ENCODE measurements at places on chromosomes 5 and 9.

GRCh38 chr9:101307051-101307450 is 77.8 kb downstream of the BAAT start:
- no peak for DNase-seq

GRCh38 chr9:130662970-130663257 is 1.5 kb upstream of the PRDM12 start:
- no peak for DNase-seq

GRCh38 chr9:73138516-73138915 is 13.1 kb upstream of the ANXA1 start:
- DNase-seq = no peak

GRCh38 chr9:72453797-72454196 is 67.6 kb upstream of the TMC1 start:
- DNase-seq = no peak

GRCh38 chr5:72922422-72922821 is 33.4 kb upstream of the FCHO2 start:
- no peak for DNase-seq

- DNase-seq = no peak
Measured at GRCh38 chr9:137552022-137552768, 516 bp downstream of the MRPL41 start.

DNA sequence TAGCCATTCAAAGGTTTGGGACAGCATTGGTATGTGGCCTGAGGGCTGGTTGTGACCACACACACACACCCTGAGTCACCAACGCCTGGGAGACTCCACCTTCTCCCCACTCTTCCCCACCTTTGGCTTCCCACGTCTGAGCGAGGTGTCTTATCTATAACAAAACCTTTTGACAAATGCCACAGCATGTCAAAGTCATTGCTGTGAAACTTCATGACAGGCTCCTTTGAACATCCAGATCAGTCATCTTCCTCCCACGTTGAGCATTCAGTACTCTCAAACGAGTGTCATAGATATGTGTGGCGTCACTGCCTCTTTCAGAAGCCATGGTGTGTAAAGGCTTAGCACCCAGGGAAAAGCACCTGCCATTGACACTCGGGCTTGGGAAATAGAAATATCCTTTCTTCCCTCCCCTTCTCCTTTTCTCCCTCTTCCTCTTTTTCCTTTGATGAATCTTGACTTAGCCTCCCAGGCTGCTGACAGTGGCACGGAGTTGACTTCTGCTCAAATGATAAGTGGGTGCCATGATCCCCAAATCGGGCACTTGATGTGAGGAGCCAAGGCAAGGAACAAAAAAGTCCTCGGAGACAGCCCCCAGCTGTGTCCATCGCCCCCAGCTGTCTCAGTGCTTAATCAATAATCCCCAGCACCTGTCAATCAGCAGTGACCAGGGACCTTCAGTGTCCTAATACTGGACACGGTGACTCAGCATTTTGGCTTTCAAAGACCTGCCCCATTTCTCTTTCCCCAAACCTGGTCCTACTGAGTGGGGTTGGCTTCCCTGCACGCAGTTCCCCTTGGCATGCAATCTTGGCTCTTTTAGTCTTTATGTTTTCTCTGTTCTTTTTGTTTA is 114.8 kb downstream of the FGF18 start:
- no peak for DNase-seq

DNA sequence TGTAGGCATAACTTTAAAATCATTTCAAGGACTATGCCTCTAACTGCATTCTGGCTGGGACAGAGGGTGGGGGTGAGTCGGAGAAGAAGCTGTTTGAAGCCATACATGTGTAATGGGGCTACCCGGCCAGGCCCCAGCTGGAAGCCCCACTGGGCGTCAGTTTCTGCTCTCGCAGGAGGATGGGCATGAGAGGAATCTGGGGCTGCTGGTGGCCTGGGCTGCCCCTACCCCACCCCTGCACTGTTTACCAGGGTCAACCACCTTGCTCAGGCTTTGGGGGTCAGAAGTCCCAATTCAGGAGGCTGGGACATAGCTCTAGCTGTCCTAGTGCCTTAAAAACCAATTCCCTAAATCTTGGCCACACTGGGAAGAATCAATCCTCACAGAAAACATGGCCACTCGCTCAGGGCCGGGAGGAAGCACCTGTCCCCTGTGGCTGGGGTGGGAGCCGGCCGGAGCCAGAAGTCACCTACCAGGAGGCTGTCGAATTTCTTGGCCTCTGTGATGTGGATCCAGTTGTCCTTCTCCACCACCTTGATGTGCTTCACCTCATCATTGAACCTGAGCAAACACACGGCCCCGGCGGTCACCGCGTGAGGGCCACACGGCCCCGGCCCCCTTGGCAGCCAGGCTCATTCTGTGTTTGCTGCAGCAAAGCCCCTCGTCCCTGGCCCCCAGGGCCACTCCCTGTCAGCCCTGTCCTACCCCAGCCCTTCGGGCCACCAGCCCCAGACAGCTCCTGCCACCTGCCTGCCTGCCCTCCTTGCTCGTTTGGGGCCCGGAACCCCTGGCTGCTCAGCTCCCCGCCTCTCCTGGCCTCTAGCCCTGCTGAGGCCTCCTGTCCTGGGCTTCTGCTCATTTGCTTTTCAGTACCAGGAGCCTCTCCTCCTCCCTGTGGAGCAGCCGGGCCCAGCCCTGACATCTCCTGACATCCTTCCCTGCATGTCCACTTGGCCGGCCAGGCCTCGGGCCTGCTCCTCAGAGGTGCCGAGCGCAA is 33.6 kb upstream of the SARDH start:
- no peak for DNase-seq

DNA sequence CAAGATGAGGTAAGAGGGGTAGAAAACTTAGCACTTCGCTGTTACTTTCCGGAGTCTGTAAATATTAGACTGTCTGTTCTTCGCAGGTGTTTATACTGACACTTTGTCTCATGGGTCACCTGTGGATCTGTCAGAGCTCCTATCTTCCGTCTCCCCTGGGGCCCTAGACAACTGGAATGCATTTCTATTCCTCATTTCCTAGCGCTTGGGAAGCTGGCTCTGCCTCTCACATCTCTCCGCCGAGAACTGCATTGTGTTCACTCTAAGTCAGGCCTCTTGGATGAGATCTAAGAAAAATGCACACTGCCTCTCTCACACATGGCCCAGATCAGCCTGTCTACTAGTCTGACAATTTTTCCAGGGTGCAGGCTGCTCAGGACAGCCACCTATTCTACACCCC is 39.5 kb downstream of the PCA3 start:
- no peak for DNase-seq

GRCh38 chr5:7759951-7760580 is 90.9 kb downstream of the CFAP90 start:
- no peak for DNase-seq

DNA sequence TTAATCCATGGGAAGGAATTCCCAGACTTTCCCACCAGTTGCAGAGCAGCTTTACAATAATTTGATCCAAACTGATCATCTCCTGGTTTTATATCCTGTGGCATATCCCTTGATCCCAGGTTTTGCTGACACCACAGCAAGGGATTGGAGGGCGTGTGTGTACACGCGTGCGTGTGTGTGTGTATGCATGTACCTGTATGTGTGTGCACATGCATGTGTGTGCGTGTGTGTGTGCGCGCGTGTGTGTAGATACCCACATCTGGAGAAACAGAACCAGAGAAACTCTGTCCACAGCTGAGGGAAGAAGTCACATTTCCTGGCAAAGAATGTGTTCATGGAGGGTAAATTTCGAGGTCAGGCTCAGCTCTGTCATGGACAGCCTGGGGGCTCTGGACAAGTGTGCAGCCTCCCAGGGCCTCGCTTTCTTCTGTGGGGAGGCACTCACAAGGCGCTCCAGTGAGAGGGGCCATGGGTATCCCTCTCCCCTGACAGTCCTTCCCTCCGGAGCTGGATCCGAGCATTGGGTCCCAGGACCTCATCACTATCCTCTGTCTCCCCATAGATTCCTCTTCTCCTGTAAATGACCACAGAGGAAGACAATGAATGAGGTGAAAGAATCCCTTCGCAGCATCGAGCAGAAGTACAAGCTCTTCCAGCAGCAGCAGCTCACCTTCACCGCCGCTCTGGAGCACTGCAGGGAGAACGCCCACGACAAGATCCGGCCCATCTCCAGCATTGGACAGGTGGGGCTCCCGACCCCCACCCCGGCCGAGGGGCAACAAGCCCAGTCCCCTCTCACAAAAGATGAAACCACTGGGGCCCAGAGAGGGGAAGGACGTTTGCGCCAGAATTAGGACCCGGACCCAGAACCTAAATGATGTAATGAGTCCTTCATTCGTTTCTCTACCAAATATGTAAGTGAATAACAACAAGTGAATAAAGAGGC is 4.9 kb downstream of the SPACA9 start:
- no peak for DNase-seq

GRCh38 chr5:67350185-67350584 is 153.6 kb upstream of the CD180 start:
- no peak for DNase-seq

GRCh38 chr5:112574536-112574935 is 155.5 kb upstream of the EPB41L4A start:
- no peak for DNase-seq

- DNase-seq = no peak
Measured at GRCh38 chr5:39192450-39193160, 26.8 kb downstream of the FYB1 start.

GRCh38 chr5:62587737-62588136 is 9.1 kb downstream of the LRRC70 start:
- no peak for DNase-seq

DNA sequence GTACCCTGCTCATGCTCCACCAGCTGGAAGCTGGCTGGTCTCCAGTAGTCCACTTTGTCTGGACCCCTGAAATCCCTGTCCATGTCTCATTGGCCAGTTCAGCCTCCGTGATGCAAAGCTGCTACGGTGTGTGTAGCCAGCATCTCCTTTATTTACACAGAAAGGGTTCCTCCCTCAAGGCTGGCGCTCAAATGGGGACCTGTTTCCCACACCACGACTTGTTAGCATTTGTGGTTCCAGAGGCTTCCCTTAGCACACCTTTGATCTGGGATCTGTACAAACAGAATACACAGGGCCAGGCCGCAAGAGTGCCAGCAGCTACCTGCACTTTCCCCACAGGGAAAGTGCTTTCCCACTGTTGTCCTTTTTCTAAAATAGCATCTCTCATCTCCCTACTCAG is 5.7 kb upstream of the SMU1 start:
- DNase-seq = peak; percentile 36

DNA sequence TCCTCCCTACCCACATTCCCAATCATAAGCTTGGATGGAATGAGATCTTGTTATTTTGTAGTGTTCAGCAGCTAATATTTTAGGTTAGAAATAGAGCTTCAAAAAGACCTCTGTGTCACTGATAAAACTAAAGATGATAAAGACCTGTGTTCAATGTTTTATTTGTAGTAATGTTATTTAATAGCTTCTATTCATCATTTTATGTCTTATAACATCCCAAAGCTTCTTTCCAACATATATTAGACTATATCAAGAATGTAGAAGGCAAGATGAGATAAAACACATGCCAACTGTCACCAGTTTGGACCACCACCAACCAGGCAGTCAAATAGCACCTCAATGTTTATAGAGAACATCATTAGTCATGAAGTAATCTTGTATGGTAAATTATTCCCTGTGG is 409.5 kb upstream of the ITGA1 start:
- no peak for DNase-seq

DNA sequence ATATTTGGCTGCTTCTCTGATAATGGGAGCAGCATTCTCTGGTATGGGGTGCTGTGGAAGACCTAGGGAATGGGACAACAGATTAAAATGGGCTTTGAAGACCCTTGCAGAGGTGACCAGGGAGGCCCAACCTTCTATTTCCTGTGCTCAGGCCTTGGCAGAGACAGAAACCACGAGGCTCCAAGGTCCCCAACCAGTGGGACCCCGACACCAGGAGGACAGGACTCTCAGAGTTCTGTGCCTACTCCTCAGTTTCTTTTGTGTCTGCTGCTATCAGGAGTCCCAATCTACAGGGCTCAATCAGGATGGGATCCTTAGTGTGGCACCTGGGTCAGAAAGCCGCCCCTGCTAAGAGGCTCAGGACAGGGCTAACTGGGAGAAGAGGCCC is 29.3 kb downstream of the CSF2 start:
- no peak for DNase-seq

DNA sequence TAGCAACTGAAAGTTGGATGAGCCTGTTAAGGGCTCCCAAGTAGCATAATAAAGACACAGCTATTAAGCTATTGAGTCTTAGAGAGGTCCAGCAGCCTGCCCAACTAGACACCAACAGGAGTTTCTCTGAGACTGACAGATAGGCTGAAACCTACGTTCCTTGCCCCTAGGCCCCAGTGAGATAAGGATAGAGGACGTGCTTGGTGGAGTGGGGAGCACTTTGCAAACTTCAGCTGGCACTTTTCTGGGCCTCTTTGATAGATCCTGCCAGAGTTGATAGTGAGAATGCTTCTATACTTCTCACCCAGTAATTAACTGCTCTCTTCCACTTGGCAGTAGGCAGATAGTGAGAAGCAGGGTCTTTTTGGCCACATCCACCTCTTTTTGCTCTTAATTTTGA is 20.8 kb upstream of the CTNNA1 start:
- DNase-seq = no peak

GRCh38 chr5:81749561-81750307 is 1.2 kb downstream of the SSBP2 start:
- DNase-seq = peak; percentile 49

DNA sequence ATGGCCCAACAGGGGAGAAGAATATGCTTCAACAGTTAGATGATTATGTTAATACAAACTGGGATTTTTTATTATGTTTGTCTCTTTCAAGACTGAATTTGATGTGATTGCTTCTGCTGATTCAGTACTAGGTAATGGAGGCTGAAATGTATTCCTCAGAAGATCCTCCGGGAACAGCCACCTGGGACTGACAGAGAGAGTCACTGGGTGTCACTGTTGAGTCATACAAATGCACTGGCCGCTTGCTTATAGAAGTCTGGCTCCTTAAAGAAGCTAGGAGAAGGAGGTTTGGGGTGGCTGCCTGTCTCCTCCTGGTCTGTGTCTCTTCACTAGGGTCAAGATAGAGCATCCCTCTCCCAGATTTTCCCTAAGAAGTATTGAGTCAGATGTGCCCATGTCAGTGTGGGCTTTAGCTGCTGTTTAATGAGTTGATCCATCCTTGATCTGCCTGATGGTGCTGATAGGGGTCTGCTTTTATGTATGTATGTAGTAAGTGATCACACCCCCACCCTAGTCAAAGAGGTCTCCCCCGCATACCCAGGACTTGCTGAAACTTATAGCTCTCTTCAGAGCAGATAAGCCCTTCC is 773.4 kb downstream of the BRINP1 start:
- no peak for DNase-seq

- no peak for DNase-seq
Measured at GRCh38 chr5:173281910-173282309, 46.3 kb downstream of the STC2 start.

Data from CD4-positive, alpha-beta T cell treated with Interleukin-21 for 1 hour (primary cell).